Thoracic aorta (tissue), 2 donors: ENCODE measurements at places on chromosomes 11 and 22.

GRCh38 chr22:47191671-47192650 lies 429.5 kb downstream of the TBC1D22A start:
- no peak for DNase-seq

GRCh38 chr22:21759093-21759492 lies 23.5 kb upstream of the YPEL1 start:
- no peak for DNase-seq

GRCh38 chr11:46846510-46846830 lies 390 bp upstream of the CKAP5 start:
- no peak for DNase-seq

DNA sequence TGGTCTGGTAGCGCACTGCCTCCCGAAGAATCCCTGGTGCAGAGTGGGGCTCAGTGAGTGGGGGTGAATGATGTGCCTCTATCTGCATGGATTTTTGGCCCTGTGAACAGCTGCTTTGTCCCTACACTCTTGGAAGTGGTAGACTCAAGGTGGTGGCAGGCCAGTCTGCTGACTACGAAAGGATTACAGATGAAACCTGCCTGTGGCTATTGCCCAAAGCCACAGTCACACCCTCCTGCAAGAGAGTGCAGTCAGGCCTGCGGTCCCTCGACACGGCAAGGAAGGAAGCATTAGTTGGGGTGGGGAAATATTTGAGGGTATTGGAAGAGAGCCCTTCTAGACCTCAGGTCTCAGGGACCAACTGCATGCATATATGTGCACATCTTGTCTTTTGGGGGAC lies 63.7 kb downstream of the DSCAML1 start:
- no peak for DNase-seq

GRCh38 chr11:112024178-112024772 lies 933 bp upstream of the DLAT start:
- no peak for DNase-seq

DNA sequence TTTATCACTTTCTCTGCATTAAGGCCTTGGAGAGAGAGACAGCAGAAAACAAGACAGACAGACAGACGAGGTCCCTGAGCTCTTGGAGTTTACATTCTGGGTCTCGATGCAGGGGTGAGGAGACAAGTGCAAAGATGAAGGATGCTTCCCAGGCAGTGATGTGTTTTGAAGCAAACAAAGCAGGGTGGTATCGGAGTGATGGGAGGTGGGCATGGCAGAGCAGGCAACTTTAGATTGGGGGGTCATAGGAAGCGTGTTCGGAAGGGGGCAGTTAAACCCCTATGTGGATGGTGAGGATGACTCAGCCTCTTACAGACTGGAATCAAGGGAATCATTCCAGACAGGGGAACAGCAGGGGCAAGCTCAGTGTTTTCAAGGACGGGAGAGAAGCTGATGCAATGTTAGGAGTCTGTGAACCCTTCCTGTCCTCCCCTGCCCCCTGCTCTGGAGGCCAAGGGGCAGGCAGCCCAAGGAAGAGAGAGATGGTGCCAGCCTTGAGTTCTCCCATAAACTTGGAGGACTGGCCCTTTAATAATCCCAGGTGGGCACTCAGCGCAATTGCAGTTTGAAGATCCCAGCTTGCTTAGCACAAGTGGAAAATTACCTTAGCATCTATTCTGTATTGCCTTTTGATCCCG lies 180.2 kb downstream of the CHST1 start:
- DNase-seq: no peak

- DNase-seq: no peak
Measured at GRCh38 chr22:42693763-42694683, 26.6 kb downstream of the A4GALT start.

DNA sequence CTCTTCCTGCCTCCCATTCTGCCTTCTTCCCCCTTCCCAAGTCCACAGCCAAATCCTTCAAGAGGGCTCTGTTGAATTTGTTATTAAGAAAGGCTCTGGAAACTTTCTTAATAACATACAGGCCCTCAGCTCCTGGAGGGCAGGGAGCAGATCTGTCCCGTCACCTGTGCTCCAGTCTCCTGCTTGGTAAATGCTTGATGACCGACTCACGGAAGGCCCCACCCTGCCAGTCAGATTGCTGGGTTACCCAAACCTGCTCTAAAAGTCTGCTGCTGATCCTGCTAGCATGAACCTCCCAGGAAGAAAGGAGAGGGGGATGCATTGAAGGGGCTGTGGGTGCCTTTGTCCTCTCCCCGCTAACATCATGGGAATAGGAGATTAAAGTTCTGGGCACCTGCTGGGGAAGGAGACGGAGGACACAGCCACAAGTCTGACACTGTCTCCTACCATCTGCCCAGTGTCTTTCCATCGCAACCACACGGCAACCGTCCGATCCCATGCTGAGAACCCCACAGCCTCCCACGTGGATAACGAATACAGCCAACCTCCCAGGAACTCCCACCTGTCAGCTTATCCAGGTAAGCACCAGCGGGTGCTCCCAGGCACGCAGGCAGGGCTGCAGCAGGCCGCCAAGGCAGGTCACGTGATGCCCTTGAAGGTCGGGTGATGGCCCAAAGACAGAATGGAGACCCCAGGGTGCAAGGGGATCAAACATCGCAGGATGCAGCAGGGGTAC lies 22.5 kb downstream of the CD5 start:
- no peak for DNase-seq

GRCh38 chr11:129242855-129243254 lies 50.7 kb upstream of the ARHGAP32 start:
- DNase-seq: no peak

- DNase-seq: no peak
Measured at GRCh38 chr11:69878927-69879728, 59.9 kb upstream of the FGF3 start.

DNA sequence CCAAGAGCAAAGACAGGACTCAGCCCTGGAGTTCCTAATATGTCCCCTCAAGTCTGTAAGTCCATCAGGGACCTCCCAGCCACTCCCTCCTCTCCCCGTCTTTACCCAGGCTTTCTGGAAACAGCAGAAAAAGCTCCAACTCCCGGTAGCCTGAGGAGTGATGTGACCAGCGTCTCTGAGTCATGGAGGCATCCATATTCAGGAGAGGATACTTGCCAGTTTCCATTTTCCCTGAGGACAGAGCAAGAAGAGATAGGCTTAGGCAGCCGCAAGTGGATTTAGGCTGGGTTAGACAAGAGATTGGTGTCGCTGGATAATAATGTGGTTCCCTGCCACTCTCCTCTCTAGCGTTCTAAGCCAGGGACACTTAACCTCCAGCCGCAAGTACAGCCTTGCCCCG lies 206.6 kb downstream of the GRIK4 start:
- no peak for DNase-seq

DNA sequence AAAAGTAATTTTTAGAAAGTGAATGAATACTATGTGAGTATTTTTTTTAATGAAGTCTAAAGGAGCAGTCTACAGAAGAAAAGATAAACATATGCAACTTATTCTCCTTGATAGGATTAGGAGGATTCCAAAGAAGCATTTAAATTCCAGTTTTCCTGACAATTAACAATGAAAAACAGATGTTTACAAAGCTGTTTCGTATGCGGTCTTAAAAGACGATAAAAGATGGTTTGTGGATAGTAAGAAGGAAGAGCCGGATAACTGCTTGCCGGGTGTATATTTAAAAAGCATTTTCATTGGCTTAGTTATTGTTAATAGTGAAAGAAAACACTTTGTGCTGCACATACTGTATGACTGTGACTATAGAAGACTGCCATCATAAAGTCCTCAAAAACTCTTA lies 120.0 kb upstream of the C11orf58 start:
- no peak for DNase-seq

GRCh38 chr22:24514241-24515026 lies 19.3 kb downstream of the UPB1 start:
- no peak for DNase-seq

- no peak for DNase-seq
Measured at GRCh38 chr22:49948958-49949913, 11.3 kb upstream of the PIM3 start.

- DNase-seq: no peak
Measured at GRCh38 chr22:27011717-27012116, 354.3 kb downstream of the MIAT start.

GRCh38 chr11:40987776-40988435 lies 471.5 kb downstream of the LRRC4C start:
- no peak for DNase-seq
